ENCODE measurements at places on chromosomes 2 and 18.

DNA sequence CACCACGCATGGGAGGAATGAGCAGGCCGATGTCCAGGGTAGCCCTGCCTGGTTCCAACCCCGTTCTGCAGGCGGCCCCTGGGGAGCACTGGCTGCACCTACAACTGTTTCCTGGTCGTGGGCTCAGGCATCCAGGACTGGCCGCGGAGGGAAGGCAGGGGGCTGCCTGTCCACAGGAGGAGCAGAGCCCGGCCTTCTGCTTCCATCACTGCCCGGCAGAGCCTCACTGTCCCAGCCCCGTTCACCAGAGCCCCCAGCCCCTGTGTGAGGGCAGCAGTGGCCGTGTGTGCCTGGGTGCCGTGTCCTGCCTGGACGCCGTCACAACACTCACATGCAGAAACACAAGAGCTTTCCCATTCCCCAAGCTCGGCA lies 56.2 kb downstream of the KCNG2 start:
- no peak for DNase-seq

- no peak for DNase-seq
These were observed 72.0 kb downstream of the CTAGE1 start for GRCh38 chr18:22345718-22346117.

- DNase-seq: no peak
These were observed 23.7 kb downstream of the LBH start for GRCh38 chr2:30255026-30255425.

- no peak for DNase-seq
These were observed 31.2 kb downstream of the ARHGAP25 start for GRCh38 chr2:68765739-68766375.

DNA sequence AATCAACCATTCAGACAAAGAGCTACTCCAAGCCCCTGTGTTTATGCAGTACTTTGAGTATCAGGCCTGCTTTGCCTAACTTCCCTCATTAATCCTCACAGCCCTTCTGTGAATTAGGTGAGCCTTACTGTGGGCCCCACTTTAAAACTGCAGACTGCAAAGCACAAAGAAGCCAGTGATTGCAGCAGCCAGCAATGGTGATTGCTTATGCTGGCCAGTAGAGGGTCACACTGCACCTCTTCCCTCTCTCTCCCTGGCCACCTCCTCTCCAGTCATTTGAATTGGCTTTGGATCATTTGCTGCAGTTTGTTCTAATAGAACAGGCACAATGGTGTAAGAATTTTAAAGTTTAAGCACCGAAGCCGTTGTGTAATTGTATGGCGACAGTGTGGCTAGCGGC lies 229.9 kb downstream of the AGPS start:
- no peak for DNase-seq

- DNase-seq: no peak
These were observed at the start of gene ADRA2B for GRCh38 chr2:96116424-96116878. TSS of gene ADRA2B (minus strand) at chr2:96116571. CDS start at chr2:96116149, 422 bp downstream.

DNA sequence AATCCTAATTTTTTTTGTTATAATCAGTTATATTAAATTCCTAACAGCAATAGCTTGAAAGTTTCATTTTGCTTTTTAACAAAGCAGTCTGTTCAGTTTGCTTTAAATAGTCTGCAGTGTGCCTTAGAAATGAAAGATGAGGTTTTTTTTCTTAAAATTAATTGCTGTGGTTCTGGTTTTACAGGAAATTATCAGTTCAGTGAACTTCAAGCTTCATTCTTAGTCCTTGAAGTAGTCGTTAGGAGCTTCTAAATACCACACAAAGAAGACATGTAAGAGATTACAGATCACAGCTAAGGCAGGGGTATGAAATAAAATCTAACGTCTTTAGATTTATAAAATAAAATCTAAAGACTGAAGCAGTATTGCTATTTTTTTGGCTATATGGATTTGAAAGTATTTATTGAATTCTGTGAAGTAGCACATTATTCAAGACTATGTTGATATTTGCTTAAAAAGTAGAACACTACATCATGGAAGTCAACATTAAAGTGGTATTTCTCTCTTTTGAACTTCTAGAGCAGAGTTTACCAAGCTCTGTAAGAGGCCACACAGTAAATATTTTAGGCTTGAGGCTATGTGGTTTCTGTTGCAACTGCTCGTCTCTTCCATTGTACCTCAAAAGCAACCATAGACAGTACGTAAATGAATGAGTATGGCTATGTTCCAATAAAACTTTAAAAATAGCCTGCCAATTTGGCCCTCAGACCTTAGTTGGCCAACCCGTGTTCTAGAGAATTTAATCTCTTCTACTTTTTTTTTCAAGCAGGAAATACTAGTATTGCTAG lies 81.5 kb upstream of the STON1 start:
- no peak for DNase-seq

DNA sequence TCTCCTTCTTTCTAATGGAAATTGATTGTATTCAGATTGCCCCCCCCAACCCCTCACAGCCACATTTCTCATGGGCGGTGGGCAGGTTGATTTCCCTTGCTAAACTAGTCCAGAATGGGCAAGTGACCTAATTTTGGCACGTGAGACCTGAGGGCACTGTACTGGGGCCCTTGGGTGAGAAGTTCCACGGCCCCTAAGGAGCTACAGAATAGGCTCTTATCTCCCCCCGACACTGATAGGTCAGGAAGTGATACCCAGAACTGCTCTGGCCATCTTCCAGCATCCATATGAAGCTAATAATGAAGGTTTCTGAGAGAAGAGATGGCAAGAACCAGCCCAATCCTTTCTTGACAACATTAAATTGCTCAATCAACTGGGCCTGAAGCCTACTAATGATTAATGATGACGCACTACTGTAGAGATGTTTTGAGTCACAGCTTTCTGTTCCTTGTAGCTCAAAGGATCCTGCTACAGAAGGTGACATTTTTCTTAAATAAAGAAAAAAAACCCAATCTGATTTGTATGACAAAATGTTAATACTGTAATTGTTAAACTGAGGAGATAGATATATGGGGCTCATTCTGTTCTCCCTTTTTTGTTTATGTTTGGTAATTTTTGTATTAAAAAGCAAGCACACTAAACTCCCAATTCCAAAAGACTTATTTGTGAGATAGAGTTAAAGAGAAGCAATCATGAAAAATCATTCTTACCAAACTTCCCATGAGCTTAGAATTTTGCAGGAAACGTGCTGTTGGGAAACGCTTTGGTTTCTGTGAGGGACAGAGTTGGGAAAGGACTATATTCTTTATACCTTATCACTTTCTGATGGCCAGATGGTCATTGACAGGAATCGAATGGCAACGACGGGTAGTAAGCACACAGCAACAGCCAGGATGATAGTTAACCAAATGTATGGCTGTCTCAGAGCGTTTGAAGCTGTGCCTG lies 28.2 kb upstream of the NARS1 start:
- no peak for DNase-seq

GRCh38 chr2:187442378-187442777 lies 5.7 kb downstream of the CALCRL start:
- DNase-seq: no peak

- no peak for DNase-seq
These were observed 125.9 kb downstream of the BCL2L11 start for GRCh38 chr2:111246620-111247061.

- DNase-seq: no peak
These were observed 233.4 kb downstream of the VAPA start for GRCh38 chr18:10147226-10147625.

DNA sequence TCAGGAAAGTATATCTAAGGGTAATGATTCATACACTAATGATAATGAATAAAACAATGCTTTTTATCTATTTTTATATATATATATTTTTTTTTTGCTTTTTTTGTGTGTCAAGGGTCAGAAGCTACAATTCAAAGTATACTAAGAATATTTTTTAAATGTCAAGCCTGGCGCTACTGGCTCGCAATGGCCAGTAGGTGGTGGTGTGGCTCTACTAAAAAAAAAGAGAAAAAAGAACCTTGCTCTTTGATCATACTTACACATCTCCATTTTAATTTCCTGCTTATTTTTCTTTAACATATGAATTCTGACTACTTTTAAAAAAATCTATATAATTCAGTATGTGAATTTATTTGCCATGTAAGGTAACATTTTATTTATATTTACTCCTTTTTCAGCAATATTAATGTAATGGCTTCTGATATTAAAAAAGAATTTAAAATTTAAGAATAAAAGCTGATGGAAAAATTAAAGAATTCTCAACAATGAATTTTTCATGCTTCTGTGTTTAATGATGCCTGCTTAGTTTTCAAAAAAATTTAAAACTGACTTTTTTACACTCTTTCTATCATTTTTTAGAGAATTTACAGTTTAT lies 232.9 kb downstream of the GULP1 start:
- no peak for DNase-seq

DNA sequence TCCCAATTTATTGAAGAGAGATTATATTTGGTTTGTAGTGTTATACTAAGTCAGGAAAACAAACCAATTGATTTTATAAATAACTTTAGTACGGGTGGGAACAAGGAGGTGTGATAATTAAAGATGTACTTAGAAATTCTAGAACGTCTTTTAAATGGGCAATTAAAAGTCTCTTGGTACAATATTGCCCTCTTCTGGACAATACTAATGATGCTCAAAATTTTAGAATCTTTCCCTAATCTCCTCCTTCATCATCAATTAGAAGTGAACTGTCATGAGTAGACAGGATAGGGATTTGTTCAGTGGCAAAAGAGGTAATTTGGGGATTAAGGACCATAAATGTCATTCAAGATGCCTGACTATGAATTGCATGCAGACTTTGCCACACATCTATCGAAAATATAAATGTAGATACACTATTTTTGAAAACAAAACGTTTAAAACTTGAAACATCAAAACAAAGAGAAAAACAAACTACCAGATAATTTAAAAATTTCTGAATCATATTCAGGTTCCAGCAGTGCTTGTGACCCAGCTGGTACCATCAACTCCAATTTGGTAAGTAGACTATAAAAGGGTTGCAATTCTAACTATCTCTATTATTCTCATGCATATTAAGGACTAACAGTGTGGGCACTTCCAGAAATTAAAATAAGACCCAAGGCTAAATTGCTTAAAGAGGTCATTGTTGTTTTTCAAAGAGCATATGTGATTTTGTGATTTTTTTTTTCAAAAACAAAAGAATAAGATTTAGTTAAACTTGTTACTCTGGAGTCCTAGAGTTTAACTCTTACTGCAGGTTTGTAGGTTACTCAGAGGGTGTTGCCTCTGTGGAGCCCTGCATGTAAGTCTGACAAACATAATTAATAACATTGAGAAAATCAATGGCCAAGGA lies 123.5 kb downstream of the LAMA3 start:
- DNase-seq: peak; percentile 13

DNA sequence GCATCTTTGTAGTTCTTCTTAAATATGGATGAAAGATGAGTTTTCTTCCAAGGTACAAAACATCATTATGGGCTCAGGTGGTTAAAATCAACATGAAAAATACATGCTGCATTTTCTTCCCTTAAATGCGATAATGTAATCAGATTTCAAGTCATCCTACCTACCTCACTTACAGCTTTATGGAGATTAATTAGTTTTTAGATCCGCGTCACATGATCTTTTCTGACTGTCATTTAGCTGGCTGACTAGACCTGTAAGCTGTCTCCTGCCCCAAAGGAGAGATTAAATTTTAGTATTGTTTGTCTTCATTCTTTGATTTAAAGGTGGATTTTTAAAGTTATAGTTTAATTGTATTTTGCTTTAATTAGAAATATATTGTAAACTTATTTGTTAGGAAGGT lies 678.0 kb upstream of the ZEB2 start:
- DNase-seq: no peak

GRCh38 chr2:238655198-238655860 lies 192.6 kb upstream of the TWIST2 start:
- no peak for DNase-seq

DNA sequence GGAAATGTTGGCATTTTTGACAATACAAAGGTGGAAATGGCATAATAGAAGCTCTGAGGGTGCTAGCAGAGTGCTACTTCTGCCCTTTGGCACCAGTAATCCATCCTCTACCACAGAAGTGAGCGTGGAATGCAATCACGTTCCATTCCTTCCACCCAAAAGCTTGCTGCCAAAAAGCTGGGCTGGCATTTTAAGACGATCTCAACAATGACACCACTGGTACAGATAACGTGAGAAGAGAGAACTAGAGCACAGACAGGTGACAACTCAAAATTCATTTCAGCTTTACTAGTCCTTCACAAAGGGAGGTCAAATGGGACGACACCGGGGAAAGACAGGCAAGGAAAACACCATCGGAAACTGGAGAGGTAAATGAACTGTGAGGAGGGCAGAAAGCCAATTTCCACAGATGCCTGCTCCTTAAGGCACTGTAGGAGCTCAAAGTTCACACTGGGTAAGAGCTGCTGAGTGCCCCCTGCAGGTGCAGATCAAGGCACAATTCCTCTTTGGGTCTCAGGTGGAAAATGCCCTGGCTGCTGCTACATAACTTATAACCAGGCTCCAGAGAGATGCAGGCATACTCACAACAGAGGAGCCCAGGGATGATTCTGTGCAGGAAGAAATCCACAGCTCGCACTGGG lies 50.7 kb upstream of the RNU4ATAC start:
- peak; percentile 53 for DNase-seq

DNA sequence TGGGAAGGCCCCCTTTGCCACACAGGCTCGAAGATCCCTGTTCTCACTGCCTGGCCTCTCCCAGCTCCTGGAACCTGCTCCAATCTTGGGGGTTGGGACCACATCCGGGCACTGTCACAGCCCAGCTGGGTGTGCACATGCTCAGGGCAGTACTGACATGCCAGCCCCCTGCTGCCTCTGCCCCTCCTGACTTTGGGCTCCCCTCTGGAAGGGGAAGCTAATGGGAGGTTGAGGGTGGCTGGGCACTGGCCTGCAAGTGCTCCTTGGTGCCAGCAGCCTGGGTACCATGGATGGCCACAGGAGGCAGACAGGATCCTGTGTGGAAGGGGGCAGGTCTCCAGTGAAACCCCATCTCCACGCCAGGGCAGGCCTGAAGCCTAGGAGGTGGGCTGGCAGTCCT lies 126.1 kb upstream of the NOL4 start:
- DNase-seq: no peak

DNA sequence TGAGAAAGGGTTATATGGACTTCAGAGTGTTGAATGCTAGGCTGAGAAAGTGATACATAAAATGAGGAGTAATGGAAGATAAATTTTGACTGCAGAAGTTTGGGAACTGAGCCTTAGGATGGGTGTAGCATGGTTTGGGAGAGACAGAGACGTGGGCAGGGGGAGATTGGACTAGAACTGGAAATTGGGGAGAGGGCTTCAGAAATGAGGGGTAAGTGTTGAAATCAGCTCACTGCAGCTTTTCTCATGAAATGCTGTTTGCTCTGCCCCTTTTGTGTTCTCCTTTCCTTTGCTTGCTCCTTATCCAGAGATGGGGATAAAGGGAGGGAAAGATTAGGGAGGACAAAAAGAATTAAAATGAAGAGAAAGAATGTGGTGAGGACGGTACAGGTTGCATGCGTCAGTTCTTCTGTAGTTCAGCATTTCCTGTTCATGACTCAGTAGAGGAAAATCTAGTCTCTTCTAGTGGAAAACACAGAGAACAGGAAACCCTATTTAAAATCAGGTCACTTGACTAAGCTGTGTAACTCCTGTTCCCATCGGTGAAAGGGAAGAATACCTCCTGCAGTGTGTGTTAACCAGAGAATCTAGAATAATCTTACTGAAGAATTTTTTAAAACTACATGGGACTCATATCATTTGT lies 105.6 kb downstream of the CRIM1 start:
- no peak for DNase-seq

Measured in LNCaP clone FGC (cell line).